Activated CD4-positive, alpha-beta memory T cell treated with anti-CD3 and anti-CD28 coated beads for 36 hours (primary cell): ENCODE measurements at places on chromosomes 4 and X. TPM values are rescaled to one million over a fixed set of nuclear protein-coding genes. Genes with fewer than 3 reads are reported as not detected.

DNA sequence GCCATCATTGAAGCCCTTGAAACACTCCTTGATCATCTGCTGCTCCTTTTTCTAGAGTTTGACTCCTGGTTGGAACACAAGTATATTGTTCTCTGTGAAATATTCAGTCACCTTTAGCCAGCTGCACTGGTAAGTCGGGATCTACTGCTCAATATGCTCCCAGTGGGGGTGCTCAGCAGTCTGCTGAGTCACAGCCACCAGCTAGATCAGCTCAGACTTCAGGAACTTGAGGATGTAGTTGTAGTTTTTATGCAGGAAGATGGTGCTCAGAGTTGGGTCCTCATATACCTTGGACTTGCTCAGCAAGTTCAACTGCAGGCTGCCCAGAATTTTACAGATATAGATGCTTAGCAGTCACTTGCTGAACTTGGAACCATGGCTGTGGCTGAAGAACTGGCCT, 202.5 kb upstream of the RPL34 start:
- H3K4me3 ChIP-seq: no peak overlapping the region
- DNase-seq: no peak
- no peak overlapping the region for H3K27ac ChIP-seq
- H3K36me3 ChIP-seq: no peaks in the 10 kb centered on the region

GRCh38 chr4:44145868-44146267, 302.7 kb downstream of the KCTD8 start:
- no peaks in the 10 kb centered on the region for H3K36me3 ChIP-seq
- DNase-seq: no peak
- no peaks in the 10 kb centered on the region for H3K27me3 ChIP-seq
- H3K27ac ChIP-seq: no peak overlapping the region
- no peaks in the 10 kb centered on the region for H3K4me1 ChIP-seq

DNA sequence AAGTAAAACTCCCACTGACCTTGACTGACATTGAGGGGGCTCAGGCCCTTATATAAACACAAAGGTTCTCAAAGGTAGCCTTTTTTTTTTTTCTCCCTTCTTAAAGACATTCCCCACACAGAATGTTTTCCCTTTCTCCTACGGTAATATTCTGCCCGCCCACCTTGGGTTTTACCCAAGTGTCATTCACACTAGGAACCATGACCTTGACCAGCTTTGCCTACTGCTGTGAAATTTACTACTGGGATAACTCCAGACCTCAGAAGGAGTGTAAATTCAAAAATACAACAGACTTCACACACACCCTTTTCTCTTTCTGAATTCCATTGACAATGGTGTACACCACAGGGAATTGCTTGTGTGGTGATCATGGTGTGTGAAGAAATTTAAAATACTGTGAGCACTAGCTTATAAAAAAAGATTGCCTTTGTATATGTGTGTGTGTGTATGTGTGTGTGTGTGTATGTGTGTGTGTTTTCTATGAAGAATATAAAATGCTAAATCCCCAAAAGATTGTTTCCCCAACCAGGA, 589.5 kb upstream of the FTHL17 start:
- no peaks in the 10 kb centered on the region for H3K27me3 ChIP-seq
- no peaks in the 10 kb centered on the region for H3K36me3 ChIP-seq
- H3K27ac ChIP-seq: no peak overlapping the region
- H3K4me3 ChIP-seq: no peak overlapping the region

DNA sequence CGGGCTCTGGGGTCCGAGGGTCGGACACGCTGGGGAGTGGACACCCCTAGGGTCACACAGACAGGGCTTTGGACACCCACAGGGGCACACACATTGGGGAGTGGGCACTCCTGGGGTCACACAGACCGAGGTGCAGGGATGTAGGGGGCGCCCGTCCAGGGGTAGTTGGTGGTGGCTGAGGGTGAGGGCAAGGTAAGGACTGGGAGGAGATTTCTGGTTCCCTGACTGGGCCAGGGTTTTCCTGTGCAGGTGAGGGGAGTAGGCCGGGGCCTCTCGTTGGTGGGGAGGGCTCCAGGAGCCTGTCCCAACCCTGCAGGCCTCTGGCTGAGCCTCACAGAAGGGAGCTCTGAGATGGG, 21.9 kb upstream of the WDR45 start:
- peak overlapping the region; percentile 89 for H3K27ac ChIP-seq
- H3K4me3 ChIP-seq: peak overlapping the region; percentile 89
- peak; percentile 11 for DNase-seq
- peaks cover 5% of the 10 kb centered on the region for H3K4me1 ChIP-seq
- H3K36me3 ChIP-seq: no peaks in the 10 kb centered on the region

DRD5 gene
- total RNA-seq: not detected

PIR gene
- 2.4 TPM for total RNA-seq
